ENCODE measurements at places on chromosomes 2 and 18. TPM values are rescaled to one million over a fixed set of nuclear protein-coding genes. Genes with fewer than 3 reads are reported as not detected.

DNA sequence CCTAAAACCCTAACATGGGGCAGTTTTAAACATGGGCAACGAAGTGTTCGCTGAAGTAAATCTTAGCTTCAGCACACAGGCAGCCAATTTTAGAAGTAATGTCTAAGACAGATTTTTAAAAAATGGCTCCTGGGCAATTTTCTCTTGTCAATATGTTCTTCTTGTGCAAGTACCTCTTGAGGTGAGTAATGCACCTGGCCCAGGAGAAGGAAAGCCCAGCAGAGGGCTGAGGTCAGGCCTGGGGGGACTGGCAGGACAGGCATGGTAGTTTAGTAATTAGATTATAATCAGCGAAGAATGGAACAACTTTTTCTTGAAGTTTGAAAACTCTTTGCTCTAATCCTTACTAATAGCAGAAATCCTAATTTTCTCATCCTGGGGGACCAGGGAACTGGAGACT, 77.6 kb downstream of the SPRED2 start:
- no peak overlapping the region for H3K27ac ChIP-seq
- no peaks in the 10 kb centered on the region for H3K36me3 ChIP-seq
- H3K4me3 ChIP-seq, result no peak overlapping the region
- no peaks in the 10 kb centered on the region for H3K27me3 ChIP-seq

TRABD2A gene
- not detected for total RNA-seq

DNA sequence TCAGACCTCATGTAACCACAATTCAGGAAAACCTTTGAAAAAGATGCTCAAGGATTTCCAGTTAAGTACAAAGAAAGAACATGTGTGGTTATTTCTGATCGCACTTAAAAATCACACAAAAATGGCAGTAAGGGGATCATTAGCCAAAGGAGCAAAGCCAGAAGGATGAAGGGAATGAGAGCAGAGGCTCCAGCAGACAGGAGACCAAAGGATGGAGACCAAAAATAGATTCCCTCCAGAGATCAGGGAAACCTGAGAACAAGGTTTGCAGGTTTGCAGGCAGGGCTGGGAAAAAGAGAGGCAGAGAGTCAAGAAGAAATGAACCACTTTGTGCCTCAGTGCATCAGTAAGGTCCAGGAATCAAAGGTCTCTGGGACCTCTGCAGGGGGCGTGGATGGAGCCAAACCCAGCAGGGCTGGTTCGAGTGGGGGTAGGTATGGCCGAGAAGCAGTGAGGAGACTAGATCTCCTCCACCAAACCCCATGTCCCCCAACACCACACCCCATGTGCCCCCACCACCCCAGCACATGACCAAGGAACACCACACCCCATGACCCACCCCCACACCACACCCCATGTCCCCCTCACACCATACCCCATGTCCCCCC, 98.5 kb upstream of the GPC1 start:
- H3K27ac ChIP-seq, result no peak overlapping the region
- peaks cover 4% of the 10 kb centered on the region for H3K27me3 ChIP-seq
- no peaks in the 10 kb centered on the region for H3K4me1 ChIP-seq
- H3K36me3 ChIP-seq, result no peaks in the 10 kb centered on the region

DNA sequence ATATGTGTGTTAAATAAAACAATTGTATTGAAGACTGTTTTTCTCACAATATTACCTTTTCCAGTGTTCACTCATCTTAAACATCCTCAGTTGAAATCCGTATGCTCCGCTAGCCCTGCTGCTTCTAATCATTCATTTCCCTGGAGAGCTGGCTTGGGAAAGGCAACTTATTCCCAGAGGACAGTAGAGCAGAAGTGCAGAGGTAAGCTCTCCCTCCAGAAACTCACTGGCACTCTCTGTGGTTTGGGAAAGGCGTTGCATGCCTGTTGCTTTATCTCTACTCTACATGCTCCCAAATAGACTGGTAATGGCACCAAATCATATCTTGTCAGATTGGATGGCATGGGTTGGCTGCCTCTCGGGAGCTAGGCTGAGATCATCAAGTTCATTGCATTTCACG, 117.1 kb upstream of the BOD1L2 start:
- no peaks in the 10 kb centered on the region for H3K36me3 ChIP-seq
- H3K4me3 ChIP-seq, result no peak overlapping the region
- DNase-seq, result no peak
- no peaks in the 10 kb centered on the region for H3K27me3 ChIP-seq
- H3K27ac ChIP-seq, result no peak overlapping the region

DNA sequence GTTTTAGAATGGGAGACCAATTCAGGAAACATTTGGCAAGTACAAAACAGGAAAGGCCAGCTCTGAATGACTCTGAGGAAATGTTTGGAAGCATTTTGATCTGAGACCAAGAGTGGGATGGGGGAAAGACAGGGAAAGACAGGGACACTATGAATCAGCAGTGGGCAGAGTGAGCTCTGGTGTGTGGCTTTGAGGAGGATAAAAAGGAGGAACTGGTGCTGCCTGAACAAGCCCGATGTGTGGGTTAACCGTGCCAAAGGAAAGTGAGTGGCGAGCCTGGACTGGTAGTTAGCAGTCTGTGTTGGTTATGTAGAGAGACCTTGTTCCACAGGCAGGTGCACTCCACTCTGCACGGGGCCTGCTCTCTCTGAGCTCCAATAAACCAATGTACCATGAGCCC, 5.3 kb downstream of the MFSD6 start:
- H3K4me1 ChIP-seq, result peaks cover 65% of the 10 kb centered on the region
- H3K4me3 ChIP-seq, result no peak overlapping the region
- no peak for DNase-seq
- peaks cover 2% of the 10 kb centered on the region for H3K36me3 ChIP-seq

GRCh38 chr2:69168144-69168813, 155.3 kb downstream of the ANTXR1 start:
- H3K27me3 ChIP-seq, result no peaks in the 10 kb centered on the region
- H3K27ac ChIP-seq, result no peak overlapping the region
- no peak overlapping the region for H3K4me3 ChIP-seq
- peaks cover under 1% of the 10 kb centered on the region for H3K4me1 ChIP-seq
- DNase-seq, result no peak
- H3K36me3 ChIP-seq, result peaks cover 11% of the 10 kb centered on the region

DNA sequence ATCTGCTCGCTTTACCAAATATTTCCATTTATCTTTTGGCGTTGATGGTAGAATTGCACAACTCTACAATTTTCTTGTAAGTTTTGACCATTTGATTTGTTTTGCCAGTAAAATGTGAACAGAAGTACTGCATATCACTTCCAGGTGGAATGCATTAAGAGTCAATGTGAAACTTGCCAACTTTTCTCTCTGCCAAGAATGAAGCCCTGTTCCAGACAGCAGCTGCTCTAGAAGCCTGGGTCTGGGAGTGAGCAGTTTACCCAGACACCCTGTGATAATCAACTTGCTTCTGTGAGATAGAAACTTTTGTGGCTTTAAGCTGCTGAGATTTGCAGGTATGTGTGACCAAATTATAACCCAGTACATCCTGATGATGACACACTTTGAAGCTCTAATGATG, 115.9 kb upstream of the SYT4 start:
- H3K27ac ChIP-seq, result no peak overlapping the region
- H3K4me1 ChIP-seq, result peaks cover 19% of the 10 kb centered on the region
- H3K27me3 ChIP-seq, result no peaks in the 10 kb centered on the region
- no peak overlapping the region for H3K4me3 ChIP-seq
- no peaks in the 10 kb centered on the region for H3K36me3 ChIP-seq
- no peak for DNase-seq

Measured in tibial nerve (tissue), 4 donors.